GM23248 (cell line): ENCODE measurements at places on chromosomes 6 and 20. TPM values are rescaled to one million over a fixed set of nuclear protein-coding genes. Genes with fewer than 3 reads are reported as not detected.
A peak's percentile ranks its signal among the peaks of the same experiment; 100 is the strongest.

PHF20 gene
- total RNA-seq = 23.3 and 25.0 TPM in 2 replicates

CALHM5 gene
- total RNA-seq = 8.2 and 9.8 TPM in 2 replicates

GRCh38 chr6:123022975-123023374 is 26.9 kb downstream of the CLVS2 start:
- H3K27me3 ChIP-seq = no peaks in the 10 kb centered on the region
- no peak overlapping the region for H3K27ac ChIP-seq
- no peak overlapping the region for H3K4me3 ChIP-seq
- H3K36me3 ChIP-seq = no peaks in the 10 kb centered on the region
- no peak for DNase-seq

GRCh38 chr6:79313254-79313653 is 78.8 kb upstream of the HMGN3 start:
- H3K36me3 ChIP-seq = no peaks in the 10 kb centered on the region
- H3K4me3 ChIP-seq = no peak overlapping the region
- H3K4me1 ChIP-seq = no peaks in the 10 kb centered on the region
- H3K27me3 ChIP-seq = no peaks in the 10 kb centered on the region

DNA sequence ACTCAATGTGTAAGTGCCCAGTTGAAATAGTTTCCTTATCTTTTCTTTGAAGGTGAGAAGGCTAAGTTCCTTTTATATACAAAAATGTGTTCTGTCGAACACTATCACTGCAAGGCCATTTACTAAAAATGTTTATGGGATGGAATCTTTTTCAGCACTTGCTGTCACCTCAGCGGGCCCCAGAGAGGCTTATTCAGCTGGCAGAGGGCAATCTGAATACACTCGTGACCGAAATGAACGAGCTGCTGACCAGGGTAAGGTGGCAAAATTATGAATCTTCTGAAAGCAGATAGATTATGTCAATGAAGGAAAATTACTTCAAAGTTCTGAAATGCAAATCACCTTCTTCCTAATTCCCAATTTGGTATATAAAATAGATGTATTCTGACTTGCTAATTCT is 340.2 kb downstream of the ARHGAP18 start:
- H3K4me1 ChIP-seq = peaks cover 8% of the 10 kb centered on the region
- H3K27me3 ChIP-seq = no peaks in the 10 kb centered on the region
- H3K36me3 ChIP-seq = no peaks in the 10 kb centered on the region
- H3K4me3 ChIP-seq = peak overlapping the region; percentile 52; the same call in 1 of the 2 replicates
- no peak overlapping the region for H3K27ac ChIP-seq
- peak; percentile 4 for DNase-seq

PLG gene
- total RNA-seq = not detected in 2 replicates

SFT2D1 gene
- total RNA-seq = 51.4 and 75.4 TPM in 2 replicates

DNA sequence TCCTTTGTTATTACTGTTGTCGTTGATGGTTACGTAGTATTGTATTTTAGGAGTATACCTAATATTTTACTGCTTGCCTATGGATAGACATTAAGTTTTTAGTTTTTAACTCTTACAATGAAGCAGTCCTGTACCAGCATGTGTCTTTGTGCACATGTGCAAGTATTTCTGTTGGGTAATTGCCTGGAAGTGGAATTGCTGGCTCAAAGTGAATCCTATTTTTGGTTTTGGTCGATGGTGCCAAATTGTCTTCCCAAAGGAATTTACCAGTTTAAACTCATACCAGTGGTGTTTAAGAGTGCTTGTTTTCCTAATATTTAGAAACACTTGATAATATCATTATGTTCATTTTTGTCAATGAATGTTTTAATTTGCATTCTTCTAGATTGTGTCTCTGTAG is 75.5 kb downstream of the ANKS1A start:
- peak; percentile 52 for DNase-seq
- no peak overlapping the region for H3K4me3 ChIP-seq
- no peaks in the 10 kb centered on the region for H3K36me3 ChIP-seq
- H3K27ac ChIP-seq = no peak overlapping the region

ZNF334 gene
- total RNA-seq = 1.4 TPM in 2 replicates

GRCh38 chr6:19692506-19693298 is 144.5 kb upstream of the ID4 start:
- peaks cover 13% of the 10 kb centered on the region for H3K27me3 ChIP-seq
- no peak overlapping the region for H3K27ac ChIP-seq
- DNase-seq = no peak
- H3K36me3 ChIP-seq = no peaks in the 10 kb centered on the region
- no peak overlapping the region for H3K4me3 ChIP-seq

MRS2 gene
- 15.4 and 18.0 TPM in 2 replicates for total RNA-seq

DNA sequence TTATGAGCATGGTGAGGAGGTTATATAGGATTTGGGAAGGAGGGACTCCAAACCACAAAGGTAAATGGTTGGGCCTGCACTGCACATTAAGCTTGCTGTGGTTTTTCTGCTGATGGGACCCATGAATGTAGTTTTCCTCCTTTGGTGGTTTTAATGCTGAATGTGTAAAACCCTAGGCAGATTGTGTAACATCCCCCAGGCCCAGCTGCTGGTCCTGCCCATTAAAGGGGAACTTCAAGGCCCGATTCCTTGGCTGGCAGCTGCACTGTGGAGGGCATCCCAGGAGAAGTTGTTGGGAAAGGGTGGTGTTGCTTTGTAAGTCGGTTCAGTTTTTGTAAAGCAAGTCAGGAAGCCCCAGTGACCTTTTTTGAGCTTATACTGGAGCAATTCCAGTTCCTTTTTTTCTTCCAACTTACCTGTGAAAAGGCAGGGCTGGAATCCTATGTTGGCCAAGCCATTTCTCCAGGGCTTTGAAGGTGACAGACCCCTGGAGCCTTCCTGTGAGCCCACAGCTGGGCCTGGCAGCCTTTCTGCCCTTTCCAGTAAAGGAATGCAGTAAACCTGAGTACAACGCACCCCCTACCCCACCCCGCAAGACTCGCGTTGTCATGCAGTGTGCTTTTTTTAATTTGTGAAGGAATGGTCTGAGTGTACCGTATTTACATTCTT is 43.1 kb upstream of the NAA20 start:
- peak overlapping the region; percentile 96 for H3K27ac ChIP-seq
- peaks cover 3% of the 10 kb centered on the region; the same call in 1 of the 2 replicates for H3K36me3 ChIP-seq
- H3K4me1 ChIP-seq = peaks cover 33% of the 10 kb centered on the region

NHSL1 gene
- 6.2 and 9.4 TPM in 2 replicates for total RNA-seq

DNA sequence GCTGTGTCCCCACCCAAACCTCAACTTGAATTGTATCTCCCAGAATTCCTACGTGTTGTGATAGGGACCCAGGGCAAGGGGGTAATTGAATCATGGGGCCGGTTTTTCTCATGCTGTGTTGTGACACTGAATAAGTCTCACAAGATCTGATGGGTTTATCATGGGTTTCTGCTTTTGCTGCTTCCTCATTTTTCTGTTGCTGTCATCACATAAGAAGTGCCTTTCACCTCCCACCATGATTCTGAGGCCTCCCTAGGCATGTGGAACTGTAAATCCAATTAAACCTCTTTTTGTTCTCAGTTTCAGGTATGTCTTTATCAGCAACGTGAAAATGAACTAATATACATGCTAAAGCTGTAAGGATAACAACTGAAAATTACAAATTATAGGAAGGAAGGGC is 88.3 kb downstream of the CDYL start:
- no peaks in the 10 kb centered on the region for H3K27me3 ChIP-seq
- H3K36me3 ChIP-seq = peaks cover 10% of the 10 kb centered on the region; the same call in 1 of the 2 replicates
- DNase-seq = no peak
- no peak overlapping the region for H3K27ac ChIP-seq
- no peaks in the 10 kb centered on the region for H3K4me1 ChIP-seq

- peak; percentile 95 for DNase-seq
- no peaks in the 10 kb centered on the region for H3K27me3 ChIP-seq
- peak overlapping the region; percentile 61 for H3K27ac ChIP-seq
- H3K4me3 ChIP-seq = no peak overlapping the region
- no peaks in the 10 kb centered on the region for H3K36me3 ChIP-seq
- peaks cover 14% of the 10 kb centered on the region for H3K4me1 ChIP-seq
Observed at GRCh38 chr20:36128463-36129159, 25.9 kb upstream of the EPB41L1 start.

DNA sequence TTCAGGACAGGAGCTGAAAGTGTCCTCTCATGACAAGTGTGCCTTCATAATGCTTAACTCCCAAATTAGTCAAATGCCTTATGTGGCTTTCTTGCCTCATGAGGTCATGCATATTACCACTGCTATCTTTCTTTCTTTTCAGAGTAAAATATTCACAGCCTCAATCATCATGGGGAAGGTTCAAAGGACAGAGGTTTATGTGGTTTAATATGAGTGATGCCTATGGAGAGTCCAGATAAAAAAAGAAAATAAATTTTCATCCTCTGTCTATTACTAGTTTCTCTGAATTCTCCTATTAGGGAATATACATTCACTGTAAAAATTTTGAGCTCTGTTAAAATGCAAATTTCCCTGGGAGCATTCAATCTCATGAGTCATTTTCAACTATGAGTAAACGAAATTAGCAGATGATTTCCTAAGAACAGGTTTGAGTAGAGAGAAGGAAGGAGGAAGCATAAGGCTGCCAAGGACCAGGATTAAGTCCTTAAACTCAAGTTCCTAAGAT is 396.9 kb upstream of the ADGRB3 start:
- H3K36me3 ChIP-seq = no peaks in the 10 kb centered on the region
- no peak for DNase-seq
- no peaks in the 10 kb centered on the region for H3K4me1 ChIP-seq
- no peaks in the 10 kb centered on the region for H3K27me3 ChIP-seq
